HT1080 (cell line): ENCODE measurements at places on chromosomes 5 and 9. TPM values are rescaled to one million over a fixed set of nuclear protein-coding genes. Genes with fewer than 3 reads are reported as not detected.

Gene NRG2
- 9.2 and 10.4 TPM in 2 replicates for total RNA-seq

Gene SPATA31E1
- not detected in 2 replicates for total RNA-seq

Gene AQP7
- total RNA-seq, result not detected in 2 replicates

- no peak for DNase-seq
These were observed 21.8 kb downstream of the MTMR12 start for GRCh38 chr5:32290922-32291321.

- no peak for DNase-seq
These were observed 87.8 kb upstream of the SLC30A5 start for GRCh38 chr5:69006030-69006429.

GRCh38 chr5:52690236-52690768 is 97.4 kb upstream of the ITGA1 start:
- DNase-seq, result no peak

DNA sequence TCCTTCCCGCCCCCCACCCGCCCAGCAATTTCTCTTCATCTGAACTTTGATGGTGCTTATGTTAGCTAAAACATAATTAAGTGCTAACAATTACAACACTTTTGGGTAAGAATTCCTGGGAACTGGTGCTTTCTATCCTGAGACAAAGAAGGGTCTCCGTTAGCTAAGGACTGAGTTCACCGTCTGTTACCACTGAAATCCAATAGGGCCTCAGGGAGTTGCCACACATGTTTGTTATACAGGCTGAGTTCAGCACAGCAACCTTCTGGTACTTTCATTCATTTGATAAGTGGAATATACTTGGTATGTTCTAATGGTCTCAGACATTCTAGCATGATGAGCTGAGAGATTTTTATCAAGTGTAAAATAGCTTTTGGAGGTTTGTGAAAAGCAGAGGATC is 437.9 kb downstream of the EFNA5 start:
- no peak for DNase-seq

DNA sequence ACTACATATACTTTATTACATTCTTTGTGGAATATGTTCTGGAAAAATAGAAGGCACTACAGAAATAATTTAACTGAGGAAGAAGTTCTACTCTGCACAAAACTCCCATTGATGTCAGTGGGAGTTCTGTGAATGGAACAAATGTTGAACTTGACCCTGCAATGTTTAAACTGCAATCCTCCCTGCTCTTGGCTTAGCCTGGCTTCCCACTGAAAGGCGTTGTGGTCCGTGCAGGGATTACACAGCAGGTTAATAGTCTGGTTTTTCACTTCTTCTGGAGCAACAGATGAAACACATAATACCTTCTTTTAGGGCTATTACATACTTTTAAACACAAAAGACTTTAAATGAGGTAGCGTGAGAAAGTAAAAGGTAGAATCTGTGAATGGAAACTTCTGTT is 12.9 kb upstream of the ERBIN start:
- DNase-seq, result no peak

GRCh38 chr9:135413461-135413860 is 66.1 kb upstream of the PPP1R26 start:
- no peak for DNase-seq

- no peak for DNase-seq
These were observed 26.7 kb upstream of the FSD1L start for GRCh38 chr9:105421154-105421553.

DNA sequence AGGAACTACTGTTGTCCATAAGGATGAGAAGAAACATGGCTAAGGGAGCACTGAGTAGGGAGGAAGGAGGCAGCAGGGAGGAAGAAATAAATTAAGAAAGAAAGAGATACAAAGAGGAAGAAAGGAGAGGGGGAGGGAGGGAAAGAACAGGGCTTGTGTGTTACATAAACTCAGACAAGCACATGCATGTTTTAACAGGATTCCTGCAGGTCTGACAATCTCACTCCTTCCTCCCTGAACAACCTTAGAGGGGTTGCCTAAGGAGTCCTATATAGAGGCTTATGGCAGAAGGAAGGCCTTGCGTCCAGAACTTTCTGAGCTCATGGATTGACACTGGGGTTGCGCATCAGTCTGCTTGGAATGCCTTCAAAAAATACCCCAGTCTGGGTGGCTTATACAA is 4.2 kb upstream of the KCNIP1 start:
- no peak for DNase-seq
